Activated T-cell treated with anti-CD3 and anti-CD28 coated beads, Interleukin-2, amount 50 U/mL, for 24 hours (primary cell): ENCODE measurements at places on chromosomes 2 and 18.

GRCh38 chr2:185813707-185814106 is 75.1 kb downstream of the FSIP2 start:
- H3K27ac ChIP-seq, result no peak overlapping the region
- no peaks in the 10 kb centered on the region for H3K4me1 ChIP-seq
- H3K27me3 ChIP-seq, result no peaks in the 10 kb centered on the region
- no peak for DNase-seq
- no peaks in the 10 kb centered on the region for H3K36me3 ChIP-seq
- no peak overlapping the region for H3K4me3 ChIP-seq

- H3K36me3 ChIP-seq, result peaks cover 96% of the 10 kb centered on the region
- peak overlapping the region; percentile 98 for H3K27ac ChIP-seq
- H3K4me3 ChIP-seq, result peak overlapping the region; percentile 12
- DNase-seq, result no peak
These were observed 26.8 kb downstream of the STK17B start for GRCh38 chr2:196144513-196145126.

GRCh38 chr2:1702186-1702565 is 42.1 kb downstream of the PXDN start:
- no peak overlapping the region for H3K27ac ChIP-seq
- H3K4me3 ChIP-seq, result no peak overlapping the region
- no peak for DNase-seq
- H3K36me3 ChIP-seq, result no peaks in the 10 kb centered on the region
- no peaks in the 10 kb centered on the region for H3K4me1 ChIP-seq

DNA sequence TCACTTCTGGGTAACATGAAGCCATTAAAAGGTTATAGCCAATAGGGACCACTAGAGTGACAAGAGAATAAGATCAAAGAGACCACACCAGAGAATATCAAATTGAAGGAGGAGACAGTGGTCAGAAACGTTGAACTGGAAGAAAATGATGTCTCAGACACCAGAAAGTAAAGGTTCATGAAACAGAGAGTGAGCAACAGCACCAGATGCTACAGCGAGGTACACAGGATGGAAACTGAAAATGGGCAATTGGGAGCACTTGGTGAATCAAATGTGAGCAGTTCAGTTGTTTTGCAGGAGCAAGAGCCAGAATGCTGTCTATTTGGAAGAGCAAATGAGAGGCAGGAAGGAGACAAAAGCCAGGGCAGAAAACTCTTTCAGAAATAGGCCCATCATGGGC is 162.6 kb downstream of the SS18 start:
- H3K27me3 ChIP-seq, result no peaks in the 10 kb centered on the region
- H3K27ac ChIP-seq, result no peak overlapping the region
- no peak for DNase-seq
- H3K36me3 ChIP-seq, result no peaks in the 10 kb centered on the region
- no peak overlapping the region for H3K4me3 ChIP-seq

GRCh38 chr2:110959198-110959597 is 161.5 kb upstream of the BCL2L11 start:
- no peaks in the 10 kb centered on the region for H3K4me1 ChIP-seq
- H3K27ac ChIP-seq, result no peak overlapping the region
- H3K36me3 ChIP-seq, result no peaks in the 10 kb centered on the region
- no peak for DNase-seq

- H3K36me3 ChIP-seq, result peaks cover 2% of the 10 kb centered on the region
- no peak overlapping the region for H3K4me3 ChIP-seq
- peaks cover 25% of the 10 kb centered on the region for H3K4me1 ChIP-seq
- no peaks in the 10 kb centered on the region for H3K27me3 ChIP-seq
These were observed 33.2 kb upstream of the MTIF2 start for GRCh38 chr2:55302241-55302640.

GRCh38 chr2:5668682-5669250 is 23.4 kb upstream of the SOX11 start:
- no peaks in the 10 kb centered on the region for H3K36me3 ChIP-seq
- no peaks in the 10 kb centered on the region for H3K4me1 ChIP-seq
- H3K27me3 ChIP-seq, result peaks cover 2% of the 10 kb centered on the region
- DNase-seq, result no peak

- peaks cover 25% of the 10 kb centered on the region for H3K27me3 ChIP-seq
- no peak overlapping the region for H3K4me3 ChIP-seq
- H3K27ac ChIP-seq, result no peak overlapping the region
- DNase-seq, result no peak
These were observed 13.5 kb upstream of the HS6ST1 start for GRCh38 chr2:128332091-128332634.

GRCh38 chr2:77813599-77813998 is 291.4 kb upstream of the LRRTM4 start:
- DNase-seq, result no peak
- no peaks in the 10 kb centered on the region for H3K36me3 ChIP-seq
- no peaks in the 10 kb centered on the region for H3K27me3 ChIP-seq

DNA sequence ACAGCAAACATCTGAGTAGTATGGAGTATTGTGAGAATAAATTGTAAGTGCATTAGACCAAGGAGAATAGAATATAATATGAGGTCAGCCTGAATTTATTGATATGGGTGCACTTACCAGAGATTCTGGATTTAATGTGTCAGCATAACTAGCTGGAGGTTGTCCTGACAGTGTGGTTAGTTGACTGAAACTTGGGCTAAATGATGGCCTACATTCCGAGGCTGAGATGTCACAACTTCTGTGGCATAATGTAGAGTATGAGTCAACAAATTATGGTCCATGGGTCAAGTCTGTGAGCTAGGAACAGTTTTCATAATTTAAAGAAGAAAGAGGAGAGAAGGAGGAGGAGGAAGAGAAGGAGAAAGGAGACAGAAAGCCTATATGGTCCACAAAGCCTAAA is 127.6 kb downstream of the QPCT start:
- no peak for DNase-seq
- H3K4me3 ChIP-seq, result no peak overlapping the region
- H3K27ac ChIP-seq, result no peak overlapping the region
- H3K27me3 ChIP-seq, result no peaks in the 10 kb centered on the region
- H3K36me3 ChIP-seq, result no peaks in the 10 kb centered on the region
- no peaks in the 10 kb centered on the region for H3K4me1 ChIP-seq

- H3K27me3 ChIP-seq, result no peaks in the 10 kb centered on the region
- no peaks in the 10 kb centered on the region for H3K36me3 ChIP-seq
- no peak for DNase-seq
- no peak overlapping the region for H3K4me3 ChIP-seq
- no peak overlapping the region for H3K27ac ChIP-seq
- H3K4me1 ChIP-seq, result no peaks in the 10 kb centered on the region
These were observed 1069.2 kb upstream of the CHAC2 start for GRCh38 chr2:52698408-52698807.

DNA sequence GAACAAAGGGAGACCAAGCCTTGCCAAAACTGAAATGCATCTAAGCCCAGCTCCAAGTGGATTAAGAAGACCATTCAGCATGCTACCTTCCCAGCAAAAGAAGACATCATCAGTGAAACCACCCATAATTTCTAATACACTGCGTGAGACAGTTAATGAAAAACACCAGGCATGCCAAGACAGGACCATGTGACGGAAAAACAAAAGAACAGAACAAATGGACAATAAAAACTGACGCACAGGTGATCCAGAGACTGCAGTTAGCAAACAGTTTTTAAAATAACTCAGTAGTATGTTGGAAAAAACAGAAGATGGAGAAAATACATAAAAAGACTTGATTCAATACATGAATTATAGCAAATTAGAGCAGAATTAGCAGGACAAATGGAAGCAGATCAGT is 15.3 kb downstream of the FAM168B start:
- peaks cover 97% of the 10 kb centered on the region for H3K36me3 ChIP-seq
- peak overlapping the region; percentile 4 for H3K27ac ChIP-seq
- DNase-seq, result no peak
- no peaks in the 10 kb centered on the region for H3K27me3 ChIP-seq
- peaks cover 58% of the 10 kb centered on the region for H3K4me1 ChIP-seq

- peaks cover 73% of the 10 kb centered on the region for H3K4me1 ChIP-seq
- peak overlapping the region; percentile 83 for H3K4me3 ChIP-seq
- no peaks in the 10 kb centered on the region for H3K27me3 ChIP-seq
These were observed 1.7 kb downstream of the TMBIM1 start for GRCh38 chr2:218290316-218291261.

DNA sequence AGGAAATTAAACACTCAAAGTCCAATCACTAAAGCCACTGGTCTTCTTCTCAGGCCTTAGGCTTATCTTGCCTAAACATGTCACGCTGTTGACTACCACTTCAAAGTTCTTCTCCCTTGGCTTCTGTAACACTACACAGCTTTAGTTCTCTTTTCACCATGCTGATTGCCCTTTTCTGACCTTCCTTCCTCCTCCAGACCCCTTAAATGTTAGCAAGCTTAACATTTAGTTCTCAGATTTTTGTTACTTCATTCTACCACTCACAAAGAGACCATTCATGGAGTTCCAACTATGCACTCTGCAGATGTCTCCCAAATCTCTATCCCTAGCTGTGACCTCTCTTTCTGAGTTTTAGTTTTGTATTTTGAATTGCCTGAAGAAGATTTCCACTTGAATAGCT is 64.4 kb downstream of the TTC21B start:
- DNase-seq, result no peak
- H3K4me1 ChIP-seq, result no peaks in the 10 kb centered on the region
- H3K27me3 ChIP-seq, result no peaks in the 10 kb centered on the region
- H3K36me3 ChIP-seq, result peaks cover 81% of the 10 kb centered on the region

DNA sequence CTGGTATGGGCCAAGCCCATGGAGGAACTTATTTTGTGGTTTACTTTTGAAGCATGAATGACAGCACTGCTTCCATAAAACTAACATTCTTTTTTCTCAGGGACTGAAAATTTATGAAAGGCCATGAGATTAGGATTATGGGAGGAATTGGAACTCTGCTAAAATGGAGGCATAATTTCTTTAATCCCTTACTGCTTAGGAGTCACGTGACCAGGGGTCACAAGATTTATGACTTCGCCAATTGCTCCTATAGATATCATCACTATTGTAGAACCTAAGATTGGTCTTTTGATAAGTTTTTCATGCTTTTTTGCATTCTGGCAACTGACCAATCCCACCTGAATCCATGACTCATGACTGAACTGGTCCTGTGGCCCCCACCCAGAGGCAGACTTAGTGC is 495.7 kb upstream of the VRK2 start:
- H3K27ac ChIP-seq, result no peak overlapping the region
- H3K36me3 ChIP-seq, result no peaks in the 10 kb centered on the region
- H3K4me1 ChIP-seq, result peaks cover 4% of the 10 kb centered on the region
- DNase-seq, result no peak

DNA sequence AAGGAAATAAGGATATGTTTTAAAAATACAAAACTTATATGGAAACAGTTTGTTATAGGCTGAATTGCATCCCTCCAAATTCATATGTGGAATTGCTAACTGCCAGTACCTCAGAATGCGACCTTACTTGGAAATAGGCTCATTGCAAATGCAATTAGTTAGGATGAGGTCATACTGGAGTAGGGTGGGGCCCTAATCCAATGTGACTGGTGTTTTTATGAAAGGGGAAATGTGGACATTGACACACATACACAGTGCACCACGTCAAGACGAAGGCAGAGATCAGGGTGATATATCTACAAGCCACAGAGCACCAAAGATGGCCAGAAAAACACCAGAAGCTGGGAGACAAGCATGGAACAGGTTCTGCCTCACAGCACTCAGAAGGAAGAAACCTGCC is 494.2 kb downstream of the TSN start:
- no peak overlapping the region for H3K27ac ChIP-seq
- DNase-seq, result no peak
- H3K4me1 ChIP-seq, result no peaks in the 10 kb centered on the region
- H3K4me3 ChIP-seq, result no peak overlapping the region
- no peaks in the 10 kb centered on the region for H3K36me3 ChIP-seq
- H3K27me3 ChIP-seq, result peaks cover 3% of the 10 kb centered on the region

- no peak overlapping the region for H3K4me3 ChIP-seq
- DNase-seq, result no peak
- no peak overlapping the region for H3K27ac ChIP-seq
- H3K36me3 ChIP-seq, result no peaks in the 10 kb centered on the region
These were observed 114.6 kb downstream of the VIT start for GRCh38 chr2:36811071-36811470.

DNA sequence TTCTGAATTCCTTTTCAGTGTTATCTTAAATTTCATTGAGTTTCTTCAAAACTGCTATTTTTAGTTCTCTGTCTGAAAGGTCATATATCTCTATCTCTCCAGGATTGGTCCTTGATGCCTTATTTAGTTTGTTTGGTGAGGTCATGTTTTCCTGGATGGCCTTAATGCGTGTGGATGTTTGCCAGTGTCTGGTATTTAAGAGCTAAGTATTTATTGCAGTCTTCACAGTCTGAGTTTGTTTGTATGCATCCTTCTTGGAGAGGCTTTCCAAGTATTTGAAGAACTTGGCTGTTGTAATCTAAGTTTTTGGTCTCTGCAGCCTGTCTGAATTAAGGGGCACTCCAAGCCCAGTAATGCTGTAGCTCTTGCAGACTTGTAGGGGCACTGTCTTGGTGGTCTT is 249.3 kb downstream of the ZNF385B start:
- H3K4me1 ChIP-seq, result no peaks in the 10 kb centered on the region
- H3K27me3 ChIP-seq, result no peaks in the 10 kb centered on the region
- no peaks in the 10 kb centered on the region for H3K36me3 ChIP-seq

DNA sequence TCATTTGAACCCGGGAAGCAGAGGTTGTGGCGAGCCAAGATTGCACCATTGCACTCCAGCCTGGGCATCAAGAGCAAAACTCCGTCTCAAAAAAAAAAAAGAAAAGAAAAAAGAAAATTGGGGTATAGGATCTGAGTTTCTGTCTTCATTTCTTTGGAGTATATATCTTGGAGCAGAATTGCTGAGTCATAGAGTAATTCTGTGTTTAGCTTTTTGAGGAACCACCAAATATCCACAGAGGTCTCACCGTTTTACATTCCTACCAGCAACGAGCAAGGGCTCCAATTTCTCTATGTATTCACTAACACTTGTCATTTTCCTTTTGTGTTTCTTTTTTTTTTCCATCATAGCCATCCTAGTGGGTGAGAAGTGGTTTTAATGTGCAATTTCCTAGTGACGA is 87.6 kb upstream of the TEX51 start:
- H3K27me3 ChIP-seq, result peaks cover 18% of the 10 kb centered on the region
- no peak for DNase-seq
- no peaks in the 10 kb centered on the region for H3K36me3 ChIP-seq
- H3K27ac ChIP-seq, result no peak overlapping the region
- no peaks in the 10 kb centered on the region for H3K4me1 ChIP-seq

GRCh38 chr18:50143886-50144285 is 51.1 kb downstream of the MYO5B start:
- no peak for DNase-seq
- no peaks in the 10 kb centered on the region for H3K36me3 ChIP-seq

GRCh38 chr2:217920879-217921603 is 81.8 kb downstream of the TNS1 start:
- DNase-seq, result no peak
- no peaks in the 10 kb centered on the region for H3K4me1 ChIP-seq
- no peaks in the 10 kb centered on the region for H3K36me3 ChIP-seq
- H3K4me3 ChIP-seq, result no peak overlapping the region

DNA sequence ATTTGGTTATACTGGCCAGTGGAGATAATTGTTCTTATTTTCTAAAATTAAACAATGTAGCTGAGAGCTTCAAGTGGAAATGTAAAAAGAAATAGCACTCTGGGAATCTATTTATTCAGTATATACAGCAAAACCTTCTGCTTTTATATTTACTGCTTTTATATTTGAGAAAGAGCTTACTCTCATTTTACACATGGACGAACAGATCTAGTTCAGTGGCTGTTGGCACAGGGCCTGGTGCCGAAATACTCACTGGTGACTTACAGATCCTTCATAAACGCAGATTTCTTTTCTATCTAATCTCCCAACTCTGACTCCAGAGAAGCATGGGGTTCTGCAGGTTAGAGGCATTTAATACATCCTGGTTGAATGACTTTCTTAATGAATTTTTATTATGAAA is 266.2 kb downstream of the ASXL3 start:
- no peak overlapping the region for H3K27ac ChIP-seq
- no peak for DNase-seq
- H3K4me1 ChIP-seq, result no peaks in the 10 kb centered on the region
- H3K36me3 ChIP-seq, result no peaks in the 10 kb centered on the region
- no peak overlapping the region for H3K4me3 ChIP-seq
- no peaks in the 10 kb centered on the region for H3K27me3 ChIP-seq
